Hair follicular keratinocyte (primary cell): ENCODE measurements at places on chromosomes 5 and 9. TPM values are rescaled to one million over a fixed set of nuclear protein-coding genes. Genes with fewer than 3 reads are reported as not detected.

The MCIDAS gene
- total RNA-seq = 0.27 TPM in 1 of 2 replicates, not detected in the other

The AGXT2 gene
- not detected in 2 replicates for total RNA-seq

The PCDHA9 gene
- total RNA-seq = not detected in 2 replicates

The CARD9 gene
- 0.08 and 0.19 TPM in 2 replicates for total RNA-seq

The CTXN3 gene
- not detected in 2 replicates for total RNA-seq

The PCDHB5 gene
- total RNA-seq = not detected in 2 replicates

The TAF11L10 gene
- not detected in 2 replicates for total RNA-seq

The FCN2 gene
- total RNA-seq = not detected in 2 replicates

The PNPLA7 gene
- total RNA-seq = 0.11 and 0.31 TPM in 2 replicates
